Esophagus mucosa (tissue), 1 donor: ENCODE measurements at places on chromosomes 6 and 20. TPM values are rescaled to one million over a fixed set of nuclear protein-coding genes. Genes with fewer than 3 reads are reported as not detected.

DNA sequence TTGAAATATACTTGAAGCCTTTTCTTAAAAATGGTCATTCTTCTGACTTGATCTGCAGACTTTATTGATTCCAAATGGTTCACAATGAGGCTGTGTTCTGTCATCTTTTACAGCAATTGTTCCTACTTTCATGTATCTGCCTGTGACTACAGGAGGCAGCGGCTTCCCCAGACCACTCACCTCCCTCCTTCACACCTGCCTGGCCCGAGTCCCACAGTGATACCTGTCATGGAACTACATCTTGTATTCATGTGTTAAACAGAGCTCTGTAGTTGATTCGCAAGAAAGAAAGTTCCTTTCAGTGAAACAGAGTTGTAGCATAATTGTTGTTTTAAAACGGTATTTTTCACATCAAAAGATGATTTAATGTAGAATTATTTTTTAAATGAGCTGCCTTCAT lies 673.5 kb upstream of the AGPAT4 start:
- no peak for ATAC-seq

DNA sequence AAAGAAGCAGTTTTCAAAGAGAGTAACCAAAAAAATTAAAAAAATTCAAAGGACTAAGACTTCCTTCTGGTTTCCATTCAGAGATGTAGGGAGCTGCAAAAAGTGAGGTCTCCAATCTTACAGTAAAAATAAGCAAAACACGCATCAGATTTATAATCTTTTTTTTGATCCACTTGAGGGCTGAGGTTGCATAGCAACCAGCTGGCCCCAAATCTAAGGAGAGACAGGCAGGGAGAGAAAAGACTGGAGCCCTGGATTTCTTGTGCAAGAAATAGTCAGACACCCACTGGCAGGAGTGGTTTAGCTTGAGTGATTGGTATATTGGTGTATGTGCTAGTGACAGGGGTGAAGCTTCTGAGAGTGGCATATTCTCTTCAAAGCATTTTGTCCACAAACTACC lies 135.9 kb upstream of the FUT9 start:
- no peak for ATAC-seq

DNA sequence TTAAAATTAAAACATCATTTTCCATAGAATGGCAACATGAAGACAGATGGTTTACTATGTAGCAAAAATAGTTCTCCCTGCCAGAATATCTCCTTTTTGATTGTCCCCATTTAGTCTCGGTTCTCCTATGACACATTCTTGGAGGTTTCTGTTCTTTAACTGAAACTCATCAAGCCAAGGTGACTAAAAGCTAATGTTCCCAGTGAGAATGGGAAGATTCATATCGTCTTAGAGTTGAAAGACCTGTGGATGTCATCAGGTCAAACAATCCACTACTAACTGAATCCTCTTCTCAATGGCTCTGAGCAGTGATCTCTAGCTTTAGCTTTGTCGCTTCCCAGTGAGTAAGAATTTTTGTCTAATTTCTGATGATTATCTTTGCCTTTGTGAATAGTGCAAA lies 1.3 kb upstream of the DOK5 start:
- ATAC-seq, result no peak

DNA sequence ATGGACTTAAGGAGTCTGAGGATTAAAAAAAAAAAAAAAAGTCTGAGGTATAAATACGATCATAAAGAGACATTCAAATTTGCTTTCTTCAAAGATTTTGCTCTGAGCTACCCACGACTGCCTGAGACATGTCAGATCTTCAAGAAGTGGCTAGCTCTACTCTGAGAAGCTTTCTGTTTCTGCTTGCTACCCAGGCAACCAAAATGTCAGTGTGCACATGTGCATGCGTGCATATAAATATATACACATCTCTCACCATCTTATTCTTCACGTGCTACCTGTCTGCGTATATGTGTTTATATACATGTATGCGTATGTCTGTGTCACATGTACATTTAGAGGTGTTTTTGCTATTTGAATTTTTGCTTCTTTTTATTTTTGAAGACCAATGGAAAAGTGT lies 299.6 kb upstream of the STXBP5 start:
- ATAC-seq, result no peak

The CLPSL2 gene
- not detected for total RNA-seq

The TRIM31 gene
- total RNA-seq, result 0.20 TPM
